Esophagus squamous epithelium (tissue), 5 donors: ENCODE measurements at places on chromosomes 4 and X.

DNA sequence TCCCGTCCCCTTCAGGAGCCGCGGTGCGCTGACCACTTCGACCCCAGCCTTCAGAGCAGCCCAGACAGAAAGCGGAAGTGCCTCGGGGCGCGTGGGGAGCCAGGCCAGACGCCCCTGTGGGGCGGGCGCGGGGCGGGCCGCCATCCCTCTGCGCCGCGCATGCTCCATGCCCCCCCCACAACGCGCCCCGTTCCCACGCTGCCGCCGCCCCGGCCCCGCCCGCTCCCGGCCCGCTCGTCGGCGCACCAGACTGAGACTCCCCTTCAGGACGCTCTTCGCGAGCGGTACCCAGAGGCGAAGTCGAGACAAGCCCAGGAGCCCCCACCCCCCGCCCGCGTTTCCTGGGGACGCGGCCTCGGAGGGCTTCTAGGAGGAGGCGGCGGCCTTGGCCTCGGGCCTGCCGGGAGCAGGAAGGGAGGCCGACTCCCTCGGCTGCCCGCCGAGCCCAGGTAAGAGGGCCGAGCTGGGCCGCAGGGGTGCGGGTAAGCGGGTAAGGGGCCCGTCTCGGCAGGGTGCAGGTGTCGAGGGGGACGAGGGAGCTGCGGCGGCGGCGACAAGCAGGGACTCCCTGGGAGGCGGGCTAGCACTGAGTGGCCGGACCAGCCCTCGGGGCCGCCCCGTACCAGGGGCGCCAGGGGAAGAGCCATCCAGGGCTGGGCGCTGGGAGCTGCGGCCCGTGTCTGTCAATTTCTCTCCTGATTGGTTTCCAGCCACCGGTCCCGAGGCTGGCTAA, at the start of gene ZFP92:
Gene ZFP92 (plus strand): TSS at position 218 of the 733 bp plus-strand sequence. CDS start 6,851 bp downstream, outside the sequence.
- H3K27ac ChIP-seq, result no peak within 1 kb of the TSS
- no peaks in the 10 kb centered on the region for H3K36me3 ChIP-seq
- H3K27me3 ChIP-seq, result peaks cover 73% of the 10 kb centered on the region
- H3K4me3 ChIP-seq, result peak within 1 kb of the TSS; percentile 34

- H3K4me3 ChIP-seq, result no peak overlapping the region
- H3K36me3 ChIP-seq, result no peaks in the 10 kb centered on the region
- DNase-seq, result no peak
- no peak overlapping the region for H3K27ac ChIP-seq
- no peaks in the 10 kb centered on the region for H3K27me3 ChIP-seq
Measured at GRCh38 chrX:50586980-50587379, 116.4 kb upstream of the DGKK start.

DNA sequence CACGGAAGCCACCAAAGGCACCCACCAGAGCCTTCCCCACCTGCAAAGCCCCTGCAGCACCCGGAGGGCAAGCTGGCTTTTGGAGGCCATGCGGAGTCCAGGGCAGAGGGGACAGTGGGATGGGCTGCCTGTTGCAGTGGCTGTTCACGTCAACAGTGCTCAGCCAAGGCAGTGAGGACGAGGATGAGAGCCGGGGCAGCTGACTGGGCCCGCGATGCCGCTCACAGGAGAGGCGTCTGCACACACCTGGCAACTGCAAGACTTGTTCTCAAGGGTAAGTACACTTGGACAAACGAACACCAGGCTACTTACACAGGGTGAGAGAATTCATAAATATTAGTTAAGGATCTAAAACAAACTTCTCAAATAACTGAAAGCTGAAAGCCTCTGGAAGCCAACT, 19.6 kb downstream of the FGFR3 start:
- no peaks in the 10 kb centered on the region for H3K4me1 ChIP-seq
- no peak for DNase-seq
- H3K4me3 ChIP-seq, result no peak overlapping the region
- no peaks in the 10 kb centered on the region for H3K27me3 ChIP-seq
- no peak overlapping the region for H3K27ac ChIP-seq

- H3K36me3 ChIP-seq, result peaks cover 4% of the 10 kb centered on the region
- no peak overlapping the region for H3K27ac ChIP-seq
- no peak for DNase-seq
- no peak overlapping the region for H3K4me3 ChIP-seq
- H3K4me1 ChIP-seq, result no peaks in the 10 kb centered on the region
Measured at GRCh38 chr4:147879676-147880075, 147.8 kb downstream of the ARHGAP10 start.

DNA sequence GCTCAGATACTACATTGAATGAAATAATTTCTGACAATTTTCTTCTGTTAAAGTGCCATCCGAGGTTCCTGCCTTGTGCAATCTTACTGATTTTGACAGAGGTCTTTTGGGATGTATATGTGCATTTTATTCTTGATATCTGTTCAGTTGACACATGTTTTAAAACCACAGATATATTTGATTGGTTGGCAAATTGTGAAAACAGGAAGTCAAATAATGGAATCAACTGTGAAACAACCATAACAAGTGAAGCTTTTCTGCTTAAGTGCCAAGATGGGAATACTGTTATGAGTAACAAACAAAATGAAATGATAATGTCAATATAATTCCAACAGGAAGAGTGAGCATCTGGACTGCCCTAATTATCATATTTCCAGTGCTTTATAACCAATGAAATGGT, 84.9 kb upstream of the TET2 start:
- no peaks in the 10 kb centered on the region for H3K27me3 ChIP-seq
- DNase-seq, result no peak
- no peak overlapping the region for H3K27ac ChIP-seq
- H3K4me3 ChIP-seq, result no peak overlapping the region
- no peaks in the 10 kb centered on the region for H3K36me3 ChIP-seq

DNA sequence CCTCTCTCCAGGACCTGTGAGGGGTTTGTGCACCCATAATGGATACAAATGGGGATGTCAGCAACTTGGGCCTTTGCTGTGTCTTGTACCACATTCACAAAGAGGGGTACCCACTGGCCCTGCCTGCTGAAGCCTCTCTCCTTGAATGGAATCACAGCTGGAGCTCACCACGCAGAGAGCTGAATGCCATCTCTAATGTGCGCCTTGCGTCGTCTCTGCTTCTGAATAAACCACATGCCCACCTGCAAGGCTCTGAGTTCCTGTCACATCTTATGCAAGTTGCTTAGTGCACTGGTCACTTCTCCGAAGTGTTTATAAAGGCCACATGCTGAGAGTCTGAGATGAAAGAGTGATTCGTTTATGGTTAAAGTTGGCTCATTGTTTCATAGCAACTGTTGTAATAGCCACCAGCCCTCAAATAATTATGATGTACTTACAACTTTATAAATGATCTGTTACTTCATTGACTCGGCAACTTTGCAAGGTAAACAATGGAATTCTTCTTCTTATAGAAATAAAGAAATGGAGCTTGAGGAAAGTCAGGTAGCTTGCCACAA, 6.2 kb upstream of the PUDP start:
- DNase-seq, result no peak
- no peaks in the 10 kb centered on the region for H3K36me3 ChIP-seq
- no peak overlapping the region for H3K27ac ChIP-seq
- peaks cover 5% of the 10 kb centered on the region for H3K4me1 ChIP-seq
- no peak overlapping the region for H3K4me3 ChIP-seq
- no peaks in the 10 kb centered on the region for H3K27me3 ChIP-seq

GRCh38 chr4:176404621-176405020, 84.9 kb downstream of the SPCS3 start:
- H3K27me3 ChIP-seq, result no peaks in the 10 kb centered on the region
- H3K27ac ChIP-seq, result no peak overlapping the region
- H3K4me3 ChIP-seq, result no peak overlapping the region
- no peak for DNase-seq

GRCh38 chrX:131735127-131735526, 191.3 kb downstream of the OR13H1 start:
- no peak for DNase-seq
- no peaks in the 10 kb centered on the region for H3K27me3 ChIP-seq
- no peaks in the 10 kb centered on the region for H3K4me1 ChIP-seq
- H3K27ac ChIP-seq, result no peak overlapping the region
- no peaks in the 10 kb centered on the region for H3K36me3 ChIP-seq

DNA sequence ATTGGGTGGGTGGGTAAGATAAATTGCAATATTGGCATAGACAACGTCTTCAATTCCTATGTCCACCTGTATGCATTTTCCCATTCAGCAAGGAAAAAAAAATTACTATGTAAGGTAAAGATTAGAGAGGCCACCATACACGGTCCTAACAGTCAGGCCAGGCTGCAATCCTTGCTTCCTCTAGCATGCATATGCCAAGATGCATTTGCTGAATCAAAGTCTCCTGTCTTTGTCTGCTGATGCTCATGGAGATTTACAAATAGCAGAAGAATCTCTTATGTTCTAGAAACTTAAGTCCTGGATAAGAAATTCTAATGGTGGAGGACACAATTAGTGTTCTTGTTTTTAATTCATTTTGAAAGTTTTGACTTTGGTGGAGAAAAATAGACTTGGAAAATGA, 206.8 kb downstream of the PDGFC start:
- peaks cover 3% of the 10 kb centered on the region for H3K36me3 ChIP-seq
- H3K4me3 ChIP-seq, result no peak overlapping the region
- no peak overlapping the region for H3K27ac ChIP-seq
- no peak for DNase-seq
- H3K27me3 ChIP-seq, result no peaks in the 10 kb centered on the region

GRCh38 chrX:108362026-108362425, 76.2 kb downstream of the COL4A6 start:
- DNase-seq, result no peak
- H3K27me3 ChIP-seq, result no peaks in the 10 kb centered on the region
- no peak overlapping the region for H3K4me3 ChIP-seq
- no peaks in the 10 kb centered on the region for H3K36me3 ChIP-seq
- no peak overlapping the region for H3K27ac ChIP-seq
- H3K4me1 ChIP-seq, result no peaks in the 10 kb centered on the region

DNA sequence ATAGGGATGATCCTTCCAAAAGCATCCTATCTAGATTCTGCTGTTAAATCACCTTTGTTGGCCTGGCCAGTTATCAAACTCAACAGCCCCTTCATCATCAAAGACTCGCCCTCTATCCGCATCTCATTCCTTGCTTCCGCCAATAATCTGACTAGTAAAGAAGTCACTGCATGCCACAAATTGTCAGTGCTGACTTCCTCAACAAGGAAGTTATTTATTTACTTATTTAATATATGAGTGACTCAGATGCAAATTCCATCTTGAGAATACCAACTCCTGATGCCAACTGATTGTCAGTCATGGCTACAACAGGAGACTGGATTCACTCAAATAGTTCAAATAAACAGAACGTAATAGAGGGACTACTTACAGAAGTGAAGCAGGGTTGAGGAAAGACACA, 283.8 kb downstream of the TRIML1 start:
- no peak overlapping the region for H3K27ac ChIP-seq
- no peaks in the 10 kb centered on the region for H3K36me3 ChIP-seq
- H3K4me3 ChIP-seq, result no peak overlapping the region
- no peaks in the 10 kb centered on the region for H3K27me3 ChIP-seq
- DNase-seq, result no peak

DNA sequence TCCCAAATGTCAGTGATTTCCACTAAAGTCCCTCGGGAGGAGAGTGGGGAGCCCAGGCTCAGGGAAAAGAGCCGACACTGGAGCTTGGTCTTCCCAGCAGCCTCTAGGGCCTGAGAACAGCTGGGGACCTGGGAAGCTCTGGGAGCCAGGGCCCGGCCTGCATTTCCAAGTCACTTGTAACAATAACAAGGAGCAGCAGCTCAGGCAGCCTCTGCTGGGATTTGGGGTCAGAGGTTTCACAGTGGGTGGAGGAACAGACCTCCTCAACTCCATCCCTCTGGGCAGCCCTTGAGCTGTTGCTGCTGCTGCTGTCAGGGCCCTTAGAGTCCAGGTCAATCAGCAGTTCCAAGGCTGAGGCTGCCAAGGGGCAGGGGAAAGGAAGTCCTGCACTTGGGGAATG, 11.1 kb downstream of the STARD8 start:
- no peaks in the 10 kb centered on the region for H3K27me3 ChIP-seq
- DNase-seq, result no peak
- no peaks in the 10 kb centered on the region for H3K36me3 ChIP-seq

DNA sequence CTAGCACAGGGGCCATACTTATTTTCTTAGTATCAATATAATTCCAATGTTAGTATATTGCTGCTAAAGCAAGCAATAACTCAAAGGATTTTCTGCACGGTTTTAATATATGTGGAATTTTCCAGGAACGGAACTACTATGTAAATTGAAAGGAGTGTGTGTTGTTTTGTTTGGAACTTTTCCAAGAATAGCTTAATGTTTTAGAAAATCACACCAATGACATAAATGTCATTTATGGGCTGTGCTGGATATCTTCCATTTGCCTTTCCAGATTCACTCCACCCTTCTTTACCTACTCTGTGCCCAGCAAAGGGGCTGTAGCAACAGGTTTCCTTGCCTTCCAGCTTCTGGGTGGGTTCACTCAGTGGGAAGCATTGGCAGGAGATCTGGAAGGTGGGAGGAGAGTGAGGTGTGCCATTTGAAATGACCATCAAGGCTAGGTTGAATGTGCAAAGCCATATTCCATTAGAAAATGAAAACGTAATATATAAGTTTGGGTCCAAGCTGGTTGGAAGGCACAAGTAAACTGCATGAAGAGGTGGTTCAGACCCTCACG, 25.2 kb upstream of the ZFX start:
- no peaks in the 10 kb centered on the region for H3K4me1 ChIP-seq
- no peaks in the 10 kb centered on the region for H3K36me3 ChIP-seq
- DNase-seq, result no peak
